GM10248 (cell line): ENCODE measurements at places on chromosomes 5 and 9.
A peak's percentile ranks its signal among the peaks of the same experiment; 100 is the strongest.

DNA sequence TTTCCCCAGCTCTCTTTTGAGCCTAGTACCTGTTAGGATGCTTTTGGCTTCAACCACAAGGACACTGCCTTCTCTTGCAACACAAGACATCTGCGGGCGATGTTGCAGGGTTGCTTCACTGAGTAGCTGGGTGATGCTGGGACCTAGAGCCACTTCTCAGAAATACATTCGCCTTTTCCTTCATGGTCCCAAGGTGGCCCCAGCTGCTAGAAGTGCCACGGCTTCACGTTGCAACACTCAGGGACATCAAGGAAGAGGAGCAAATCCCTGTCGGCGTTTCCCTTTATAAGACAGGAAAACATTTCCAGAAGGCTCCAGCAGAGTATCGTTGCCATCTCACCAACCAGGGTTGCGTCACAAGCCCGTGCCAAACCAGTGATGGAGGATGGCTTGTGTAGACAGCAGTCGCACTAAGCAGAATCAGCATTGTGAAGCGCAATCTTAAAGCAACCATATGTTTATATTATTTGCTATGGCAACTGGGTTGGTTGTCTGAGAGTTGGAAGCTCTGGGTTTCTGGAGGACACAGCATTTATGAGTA, 62.7 kb downstream of the ANKRD33B start:
- no peak for DNase-seq

- no peak for DNase-seq
These were observed 50.3 kb downstream of the SAR1B start for GRCh38 chr5:134582281-134582680.

DNA sequence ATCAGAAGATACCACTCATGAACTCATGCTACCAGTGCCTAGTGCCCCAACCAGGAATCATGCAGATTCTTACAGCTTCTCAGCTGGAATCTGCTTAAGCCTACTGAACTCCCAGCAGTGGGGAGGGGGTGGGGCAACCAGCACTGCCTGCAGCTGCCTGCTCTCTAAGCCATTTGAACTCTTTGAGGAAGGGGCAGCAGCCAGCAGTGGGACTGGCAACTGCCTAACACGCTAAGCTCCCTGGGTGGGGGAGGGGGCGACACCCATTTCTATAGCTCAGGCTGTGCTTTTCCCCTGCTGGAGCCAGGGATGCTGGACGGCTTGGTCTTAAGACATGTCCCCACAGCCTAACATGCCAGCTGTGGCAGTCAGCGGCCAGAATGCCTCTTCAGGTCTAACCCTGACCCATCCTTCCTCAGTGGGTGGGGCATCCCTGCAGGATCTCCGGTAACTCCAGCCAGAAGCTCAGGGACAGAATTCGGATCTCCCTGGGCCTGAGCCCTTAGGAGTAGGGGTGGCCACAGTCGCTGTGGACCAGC, 889.7 kb downstream of the CDH9 start:
- DNase-seq: no peak

DNA sequence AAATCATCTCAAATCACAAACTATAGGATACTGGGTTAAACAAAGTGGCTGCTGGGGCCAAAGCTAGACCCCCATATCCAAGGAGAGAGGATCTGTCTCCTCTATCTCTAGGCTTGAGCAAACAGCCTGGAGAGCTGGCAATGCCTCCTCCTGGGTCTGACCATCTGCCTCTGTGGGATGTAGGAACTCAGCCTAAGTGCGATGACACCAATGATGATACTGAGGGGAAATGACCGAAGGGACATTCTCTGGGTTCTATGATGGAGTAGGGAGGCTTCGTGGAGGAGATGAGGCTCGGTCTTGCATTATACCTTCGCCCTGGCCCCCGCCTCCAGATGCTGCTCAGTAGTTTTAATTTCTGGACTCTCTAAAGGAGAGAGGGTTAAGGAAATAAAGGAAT, 9.3 kb upstream of the SPATA24 start:
- no peak for DNase-seq

GRCh38 chr9:126985870-126986498, 71.4 kb downstream of the RALGPS1 start:
- peak; percentile 34 for DNase-seq

GRCh38 chr5:14270209-14270702, 127.1 kb downstream of the TRIO start:
- DNase-seq: peak; percentile 68

DNA sequence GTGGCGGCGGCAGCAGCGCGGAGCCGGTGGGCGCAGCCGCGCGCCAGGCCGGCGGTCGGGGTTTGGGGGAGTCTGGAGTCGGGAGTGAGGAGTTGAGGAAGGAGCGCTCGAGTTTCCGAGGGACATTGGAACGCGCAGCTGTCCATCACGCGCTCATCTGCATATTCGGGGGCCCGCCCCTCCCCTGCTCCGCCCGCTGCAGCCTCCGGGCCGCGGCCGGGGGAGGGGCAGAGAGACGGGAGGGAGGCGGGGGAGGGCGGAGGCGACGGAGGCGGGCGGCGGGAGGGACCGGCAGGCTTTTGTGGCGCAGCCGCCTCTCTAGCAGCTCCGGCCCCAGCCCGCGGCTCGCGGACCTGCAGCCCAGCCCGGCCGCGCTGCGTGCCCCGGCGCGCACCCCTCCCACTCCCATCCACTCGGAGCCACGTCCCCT, at the start of gene IRX2:
TSS of gene IRX2 (minus strand) at position 86 of the 430 bp plus-strand sequence. CDS start 264 bp downstream, outside the sequence.
- DNase-seq: no peak

GRCh38 chr5:121018004-121018403, 553.9 kb downstream of the PRR16 start:
- DNase-seq: no peak
